Panc1 (cell line): ENCODE measurements at places on chromosomes 4 and X.

DNA sequence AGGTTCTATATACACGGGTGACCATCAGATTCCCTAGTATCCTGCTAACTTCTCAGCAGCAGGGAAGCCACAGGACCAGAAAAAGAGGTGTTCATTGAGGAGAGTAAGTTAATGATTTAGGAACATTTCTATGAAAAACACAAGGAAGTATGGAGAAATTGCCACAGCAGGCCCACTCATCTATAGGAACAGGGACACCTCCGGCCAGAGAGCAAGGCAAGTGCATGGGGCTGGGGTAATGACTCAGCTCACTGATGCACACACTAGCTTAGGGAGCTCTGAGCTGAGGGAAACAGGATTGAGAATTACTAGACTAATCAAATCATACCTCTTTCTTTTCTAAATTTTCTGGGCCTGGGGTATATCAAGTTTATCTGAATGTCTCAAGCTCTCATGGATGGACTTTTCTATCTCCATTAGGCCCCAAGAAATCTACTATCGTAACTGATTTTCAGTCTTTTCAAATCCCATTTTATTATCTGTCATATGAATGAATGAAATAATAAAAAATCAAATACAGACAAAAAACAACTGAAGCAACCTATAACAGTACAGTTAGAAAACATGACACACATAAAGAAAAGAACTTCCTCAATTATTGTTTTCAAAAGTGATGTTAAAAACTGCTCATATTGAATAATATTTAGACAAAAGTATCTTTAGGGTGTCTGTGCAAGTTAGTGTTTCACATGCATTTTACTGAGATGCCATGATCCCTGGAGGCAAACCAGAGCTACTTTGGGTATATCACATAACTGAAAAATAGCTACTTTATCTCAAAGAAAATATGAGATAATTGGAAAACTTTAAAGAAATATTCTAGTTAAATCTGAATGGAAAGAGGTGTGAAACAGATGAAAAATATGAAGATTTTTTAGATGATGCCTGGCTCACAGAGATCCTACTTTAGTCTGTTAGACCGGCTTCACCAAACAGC is 89.8 kb downstream of the FBXO8 start:
- DNase-seq: no peak

GRCh38 chr4:81930506-81931238 is 443.1 kb downstream of the HNRNPD start:
- DNase-seq: no peak

GRCh38 chr4:81369886-81370285 is 101.8 kb downstream of the RASGEF1B start:
- DNase-seq: no peak

- DNase-seq: no peak
Observed at GRCh38 chr4:90537491-90537890, 410.3 kb downstream of the CCSER1 start.

DNA sequence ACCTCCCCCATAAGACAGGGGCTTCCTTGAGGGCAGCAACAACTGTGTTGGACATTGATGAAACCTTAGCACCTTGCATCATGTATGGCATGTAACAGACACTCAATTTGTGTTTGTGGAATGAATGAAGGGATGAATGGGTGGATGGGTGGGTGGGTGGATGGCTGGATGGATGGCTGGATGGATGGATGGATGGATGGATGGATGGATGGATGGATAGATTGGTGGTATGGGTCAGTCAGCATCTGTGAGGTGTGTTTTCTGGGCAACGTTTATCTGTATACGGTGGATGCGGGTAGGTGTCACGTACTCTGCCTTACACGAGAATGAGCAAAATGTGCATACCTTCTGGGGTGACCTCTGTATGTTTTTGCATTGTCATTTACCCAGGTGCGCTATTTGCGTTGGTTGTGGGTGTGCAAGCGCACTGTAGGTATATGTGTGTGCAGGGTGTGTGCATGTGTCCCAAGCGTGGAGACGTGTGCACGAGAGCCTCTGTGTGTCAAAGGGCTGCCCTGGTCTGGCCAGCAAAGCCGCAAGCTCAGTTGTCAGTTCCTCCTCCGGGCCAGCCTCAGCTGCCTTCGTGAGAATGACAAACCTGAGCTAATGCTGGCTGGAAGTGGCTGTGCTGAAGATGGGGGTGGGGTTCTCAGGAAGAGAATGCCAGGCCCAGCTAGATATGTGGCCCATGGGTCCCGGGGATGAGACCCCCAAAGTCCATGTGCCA is 26.5 kb downstream of the ELF4 start:
- DNase-seq: no peak

- DNase-seq: no peak
Observed at GRCh38 chr4:163955288-163955687, 460.8 kb downstream of the TMA16 start.
